ENCODE measurements at places on chromosomes 5 and 9. TPM values are rescaled to one million over a fixed set of nuclear protein-coding genes. Genes with fewer than 3 reads are reported as not detected.

- DNase-seq, result no peak
These were observed 58.3 kb upstream of the CPEB4 start for GRCh38 chr5:173829826-173830225.

- no peak for DNase-seq
These were observed 46.7 kb upstream of the TBC1D9B start for GRCh38 chr5:179954434-179954833.

DNA sequence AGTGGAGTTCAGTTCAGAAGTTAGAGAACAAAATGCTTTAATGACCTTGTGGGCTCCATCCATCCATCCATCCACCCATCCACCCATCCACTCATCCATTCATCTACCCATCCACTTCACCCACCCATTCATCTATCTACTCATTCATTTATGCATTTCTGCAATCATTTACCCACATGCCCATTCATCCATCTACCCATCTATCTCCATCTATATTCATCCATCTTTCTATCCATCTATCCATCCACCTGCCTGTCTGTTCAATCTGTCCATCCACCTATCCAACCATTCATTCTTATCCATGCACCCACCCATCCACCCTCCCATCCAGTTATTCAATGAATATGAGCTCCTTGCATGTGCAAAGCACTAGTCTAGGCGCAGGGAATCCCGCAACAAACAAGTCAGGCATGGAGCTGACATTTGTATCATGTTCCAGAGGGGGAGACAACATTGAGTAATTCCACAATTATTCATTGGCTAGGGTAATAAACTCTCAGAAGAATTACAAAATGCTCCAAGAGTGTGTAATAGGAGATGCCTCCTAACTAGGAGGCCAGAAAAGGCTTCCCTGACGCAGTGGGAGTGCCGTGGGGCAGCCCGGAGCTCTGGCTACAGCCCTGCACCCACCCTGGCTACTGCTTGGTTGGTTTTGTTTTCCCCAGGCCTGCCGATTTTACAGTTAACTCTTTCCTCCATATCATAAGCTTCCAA, 211.2 kb downstream of the NXNL2 start:
- DNase-seq, result no peak

- no peak for DNase-seq
These were observed 37.9 kb downstream of the TNFAIP8 start for GRCh38 chr5:119393746-119394145.

DNA sequence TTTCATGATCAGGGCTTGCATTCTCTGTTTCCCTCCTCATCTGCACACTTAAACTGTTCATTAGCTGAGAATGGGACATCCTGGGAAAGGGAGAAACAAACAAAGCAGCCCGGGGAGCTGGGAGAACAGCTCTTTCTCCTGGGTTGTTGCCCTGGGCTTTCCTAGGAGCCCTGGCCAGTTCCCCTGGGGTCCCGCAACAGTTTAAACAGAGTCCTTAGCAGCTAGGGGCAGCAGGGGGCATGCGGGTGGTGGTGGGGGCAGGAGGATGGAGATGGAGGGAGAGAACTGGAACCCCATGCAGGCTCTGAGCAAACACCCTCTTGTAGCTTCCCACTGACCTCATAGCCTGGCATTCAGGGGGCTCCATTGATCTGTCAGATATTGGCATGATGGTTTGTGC, 209.1 kb upstream of the TBCA start:
- DNase-seq, result no peak

DNA sequence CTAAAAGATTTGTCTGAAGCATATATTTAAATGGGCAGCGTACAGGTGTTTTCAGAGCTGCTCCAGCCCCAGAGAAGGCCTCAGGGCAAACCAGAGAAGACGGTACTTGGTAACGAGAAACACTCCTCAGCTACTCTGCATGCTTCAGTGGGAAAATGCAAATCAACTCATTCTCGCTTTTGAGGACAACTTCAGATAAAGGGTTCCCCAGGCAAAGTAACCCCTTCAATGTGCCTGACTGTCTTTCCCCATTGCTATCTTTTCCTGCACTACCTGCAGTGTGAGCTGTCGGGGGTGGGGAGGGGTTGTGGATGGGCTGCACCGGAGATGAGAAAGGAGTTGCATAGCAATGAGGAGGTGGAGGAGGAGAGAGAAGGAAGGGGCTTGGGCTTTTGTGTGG, 339.7 kb upstream of the CLINT1 start:
- DNase-seq, result no peak

GRCh38 chr5:50724262-50724661, 57.8 kb downstream of the PARP8 start:
- no peak for DNase-seq

- DNase-seq, result peak; percentile 35
These were observed 308.5 kb downstream of the RAB3C start for GRCh38 chr5:58891086-58891970.

DNA sequence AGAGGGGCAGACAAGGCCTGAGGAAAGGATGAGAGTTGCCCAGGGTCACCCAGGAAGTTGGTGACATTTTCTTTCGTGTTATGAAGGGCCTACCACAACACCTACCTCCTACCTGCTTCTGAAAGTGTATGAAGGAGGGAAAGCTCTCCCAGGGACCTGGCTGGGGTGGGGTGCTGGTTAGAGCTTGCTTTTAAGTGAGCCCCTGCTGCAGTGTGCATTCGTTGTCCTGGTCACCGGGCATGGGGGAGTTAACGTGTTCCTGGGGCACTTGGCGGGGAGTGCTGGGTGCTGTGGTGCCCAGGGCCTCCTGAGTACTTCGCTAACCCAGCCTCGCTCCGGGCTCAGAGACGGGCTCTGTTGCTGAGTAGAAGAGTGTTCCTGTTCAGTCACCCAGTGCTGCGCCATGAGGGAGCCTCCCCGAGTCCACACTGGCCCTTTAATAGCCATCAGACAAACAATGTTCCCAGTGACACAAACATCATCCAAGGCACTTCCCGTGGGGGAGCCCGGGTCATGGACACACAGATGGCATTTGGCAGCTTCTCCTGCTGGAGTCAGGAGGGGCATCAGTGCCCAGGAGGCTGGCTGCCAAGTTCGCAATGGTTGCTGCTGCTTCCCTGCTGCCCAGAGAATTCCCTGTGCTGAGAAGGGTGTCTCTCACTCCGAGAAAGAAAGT, 85.7 kb downstream of the AMBP start:
- no peak for DNase-seq

Gene TSC1
- 12.1 TPM for polyA plus RNA-seq

Gene IL9
- not detected for polyA plus RNA-seq

Measured in urinary bladder (tissue), 4 donors.